ENCODE measurements at places on chromosomes 2 and 18.

GRCh38 chr2:112142525-112143078, 4.4 kb downstream of the FBLN7 start:
- no peak for DNase-seq

GRCh38 chr2:10760794-10761504, 39.5 kb downstream of the ATP6V1C2 start:
- DNase-seq = no peak

GRCh38 chr18:46756559-46757201, at the start of gene ST8SIA5:
Gene ST8SIA5, minus strand, starts transcription at chr18:46757053. Its CDS starts 545 bp downstream, at chr18:46756508.
- no peak for DNase-seq

GRCh38 chr2:124027182-124027581, 2.1 kb downstream of the CNTNAP5 start:
- peak; percentile 12 for DNase-seq

GRCh38 chr2:52956766-52957165, 810.8 kb upstream of the CHAC2 start:
- no peak for DNase-seq

DNA sequence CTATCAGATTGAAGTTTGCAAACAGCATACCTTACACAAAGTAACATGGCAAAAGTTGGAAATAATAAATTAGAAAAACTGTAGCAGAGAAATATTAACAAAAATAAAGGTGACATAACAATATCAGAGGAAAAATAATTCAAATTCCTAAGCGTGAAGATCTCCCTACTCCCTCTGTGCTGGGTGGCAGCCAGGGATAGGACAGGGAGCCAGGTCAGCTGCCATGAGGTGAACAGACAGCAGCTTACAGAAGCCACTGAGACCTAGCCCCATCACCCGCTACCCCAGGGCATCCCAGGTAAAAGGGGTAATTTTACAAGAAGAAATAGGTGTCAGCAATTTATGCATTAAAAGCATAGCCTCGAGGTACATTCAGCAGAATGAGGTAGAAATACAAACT, 423.8 kb upstream of the HS6ST1 start:
- DNase-seq = no peak

DNA sequence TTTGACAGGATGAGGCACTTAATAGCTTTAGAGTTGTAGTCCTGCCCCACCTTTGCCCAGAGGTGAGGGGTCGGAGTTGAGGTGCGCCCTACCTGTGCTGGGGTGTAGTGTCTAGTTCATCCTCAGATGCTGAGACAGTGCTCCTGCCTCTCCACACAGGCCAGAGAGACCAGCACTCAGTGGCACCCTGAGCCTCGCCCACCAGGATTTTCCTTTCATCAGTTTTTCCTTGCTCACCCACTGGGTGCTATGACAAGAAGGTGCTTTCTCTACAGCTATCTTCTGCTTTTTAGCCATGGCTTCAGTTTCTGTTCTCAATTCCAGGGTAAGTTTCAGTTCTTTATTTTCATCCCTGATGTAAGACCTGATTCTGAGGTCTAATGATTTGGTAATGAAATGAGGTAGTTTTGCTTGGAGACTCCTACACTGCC, 16.8 kb upstream of the TMEM131 start:
- no peak for DNase-seq
